Naive thymus-derived CD8-positive, alpha-beta T cell (primary cell): ENCODE measurements at places on chromosomes 2 and 18. TPM values are rescaled to one million over a fixed set of nuclear protein-coding genes. Genes with fewer than 3 reads are reported as not detected.

DNA sequence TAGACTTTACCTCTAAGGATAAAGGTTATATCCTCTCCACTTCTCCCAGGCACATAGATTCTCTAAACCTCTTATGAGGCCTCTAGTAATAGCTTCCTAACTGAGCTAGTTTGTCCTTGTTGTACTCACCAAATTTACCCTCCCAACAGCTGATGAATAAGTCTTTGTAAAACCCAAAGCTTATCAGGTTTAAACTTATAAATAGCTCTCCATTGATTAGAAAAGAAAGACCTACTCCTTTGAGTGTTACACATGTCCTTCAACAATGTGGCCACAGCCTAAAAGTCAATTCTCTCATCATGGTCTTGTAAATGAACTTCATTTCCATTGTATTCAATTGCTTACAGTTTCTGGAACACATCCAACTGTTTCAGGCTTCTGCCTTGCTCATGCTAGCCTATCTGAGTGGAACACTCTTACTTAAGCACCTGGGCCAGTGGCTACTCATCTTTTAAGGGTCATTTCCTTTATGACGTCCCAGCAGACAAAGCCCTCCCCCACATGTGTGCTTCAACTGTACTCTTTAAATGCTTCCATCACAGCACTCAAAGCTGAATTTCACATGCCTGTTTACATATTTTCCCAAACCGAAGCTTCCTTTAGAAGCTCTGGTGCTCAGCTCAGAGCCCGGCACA lies 131.6 kb downstream of the CDH2 start:
- H3K4me1 ChIP-seq = no peaks in the 10 kb centered on the region
- no peak overlapping the region for H3K4me3 ChIP-seq
- no peak for DNase-seq
- no peaks in the 10 kb centered on the region for H3K27me3 ChIP-seq
- no peak overlapping the region for H3K27ac ChIP-seq

DNA sequence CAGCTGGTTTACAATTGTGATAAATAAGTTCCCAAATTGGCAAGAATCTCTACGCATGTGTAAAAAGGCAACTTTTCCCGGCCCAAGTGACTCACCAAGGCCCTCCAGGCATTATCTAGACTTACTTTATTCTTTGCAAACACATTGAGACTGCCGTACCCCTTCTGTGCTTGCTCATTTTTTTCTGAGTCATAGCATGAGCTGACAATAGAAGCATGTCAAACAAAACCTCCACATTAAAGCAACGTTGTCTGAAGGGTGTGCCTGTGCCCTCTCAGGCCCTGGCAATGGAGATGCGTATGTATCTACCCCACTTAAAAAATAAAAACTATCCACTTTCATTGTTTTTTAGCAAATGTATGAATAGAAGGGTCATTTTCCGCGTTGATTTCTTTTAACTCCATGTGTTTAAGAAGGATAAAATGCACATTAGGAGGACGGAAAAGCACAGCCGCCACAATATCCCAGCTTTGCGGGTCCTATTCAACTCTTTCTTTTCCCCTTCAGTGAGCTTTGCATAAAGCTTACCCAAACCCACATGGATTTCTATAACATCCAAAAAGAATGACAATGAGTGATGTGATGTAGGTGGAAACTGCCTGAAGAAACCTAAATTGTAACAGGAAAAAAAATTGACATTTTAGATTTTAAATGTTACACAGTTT lies 298.2 kb downstream of the CDCA7 start:
- DNase-seq = no peak
- H3K4me3 ChIP-seq = no peak overlapping the region
- peaks cover 3% of the 10 kb centered on the region for H3K27me3 ChIP-seq

DNA sequence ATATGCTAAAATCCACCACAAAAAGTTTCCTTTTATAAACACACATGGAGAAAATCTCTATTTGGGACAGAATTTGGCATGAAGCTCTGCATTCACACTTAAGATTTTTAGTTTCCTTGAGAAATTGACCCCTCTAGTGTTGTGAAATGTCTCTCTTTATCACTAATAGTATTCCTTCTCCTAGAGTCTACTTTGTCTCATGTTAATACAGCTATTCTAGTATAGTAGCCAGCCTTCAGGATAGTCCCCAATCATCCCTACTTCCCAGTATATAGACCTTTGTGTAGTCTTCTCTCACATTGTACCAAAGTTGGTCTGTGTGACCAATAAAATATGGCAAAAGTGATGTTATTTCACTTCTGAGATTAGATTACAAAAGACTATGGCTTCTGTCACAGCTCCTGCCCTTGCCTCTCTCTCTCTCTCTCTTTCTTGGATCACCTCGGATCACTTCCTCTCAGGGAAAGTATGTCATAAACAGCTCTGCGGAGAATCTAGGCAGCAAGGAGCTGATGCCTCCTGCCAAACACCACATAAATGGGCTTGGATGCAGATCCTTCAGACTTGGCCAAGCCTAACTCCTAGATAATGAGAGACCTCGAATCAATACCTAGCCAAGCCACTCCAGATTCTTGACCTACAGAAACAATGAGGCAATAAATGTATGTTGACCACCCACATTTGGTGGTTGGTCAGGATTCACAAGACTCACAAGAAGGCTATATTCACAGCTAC lies 59.7 kb upstream of the NABP1 start:
- H3K4me1 ChIP-seq = peaks cover 36% of the 10 kb centered on the region
- DNase-seq = no peak
- H3K4me3 ChIP-seq = peak overlapping the region; percentile 36
- H3K27me3 ChIP-seq = no peaks in the 10 kb centered on the region

DNA sequence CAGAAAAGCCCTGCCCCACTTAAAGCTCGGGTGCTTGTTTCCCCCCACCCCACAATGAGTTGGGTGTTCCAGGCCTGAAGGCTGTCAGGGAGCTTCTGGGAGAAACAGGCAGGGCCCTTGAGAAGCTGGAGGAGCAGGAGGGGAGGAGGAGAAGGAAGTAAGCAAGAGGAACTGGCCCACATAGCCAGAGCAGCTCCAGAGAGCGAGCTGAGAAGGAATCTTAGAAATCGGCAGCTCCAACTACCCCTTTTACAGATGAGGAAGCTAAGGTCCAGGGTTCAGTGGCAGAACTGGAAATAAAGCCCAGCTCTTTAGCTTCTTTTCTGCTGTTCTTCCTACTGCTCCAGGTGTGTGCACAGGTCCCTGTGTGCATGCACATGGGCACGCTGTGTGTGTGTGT lies 12.7 kb upstream of the KCNK3 start:
- H3K27me3 ChIP-seq = peaks cover 20% of the 10 kb centered on the region
- no peaks in the 10 kb centered on the region for H3K4me1 ChIP-seq
- no peak overlapping the region for H3K4me3 ChIP-seq
- no peaks in the 10 kb centered on the region for H3K36me3 ChIP-seq

DNA sequence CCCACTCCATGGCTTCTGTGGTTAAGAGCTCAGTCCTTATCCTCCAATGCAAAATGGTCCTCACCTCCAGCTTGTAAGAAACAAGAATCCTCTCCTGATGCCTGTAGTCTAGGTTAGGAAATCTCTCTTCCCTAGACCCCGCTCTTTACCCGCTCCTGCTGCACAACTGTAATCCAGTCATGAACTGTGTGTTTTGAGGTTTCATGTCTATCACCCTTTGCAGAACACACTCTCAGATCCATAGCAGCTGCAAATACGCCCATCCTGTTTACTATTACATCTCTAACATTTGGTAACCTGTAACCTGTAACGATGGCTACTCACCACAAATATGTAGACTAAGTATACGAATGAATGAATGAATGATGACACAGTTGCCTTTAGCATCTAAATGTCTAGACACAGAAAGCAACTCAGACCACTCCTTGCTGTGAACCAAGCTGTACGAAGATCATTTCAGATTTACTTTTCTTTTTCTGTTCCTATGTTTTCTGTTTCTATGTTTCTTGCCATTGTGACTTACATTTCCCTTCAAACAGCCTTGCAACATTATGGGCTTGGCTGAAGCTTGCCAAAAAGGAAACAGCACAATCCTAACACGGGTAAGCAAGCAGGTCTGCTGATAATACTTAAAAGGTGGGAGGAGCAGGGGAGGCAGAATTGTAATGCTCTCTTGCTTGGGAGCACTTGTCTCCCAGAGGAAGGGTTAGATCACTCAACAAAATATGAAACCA lies 53.7 kb downstream of the EPHA4 start:
- H3K27ac ChIP-seq = no peak overlapping the region
- H3K4me3 ChIP-seq = no peak overlapping the region
- no peaks in the 10 kb centered on the region for H3K27me3 ChIP-seq
- DNase-seq = peak; percentile 19
- H3K36me3 ChIP-seq = no peaks in the 10 kb centered on the region

- no peaks in the 10 kb centered on the region for H3K4me1 ChIP-seq
- H3K27ac ChIP-seq = no peak overlapping the region
- H3K27me3 ChIP-seq = no peaks in the 10 kb centered on the region
- DNase-seq = no peak
- H3K36me3 ChIP-seq = no peaks in the 10 kb centered on the region
- H3K4me3 ChIP-seq = no peak overlapping the region
Measured at GRCh38 chr18:64519201-64519600, 370.3 kb upstream of the LINC00305 start.

GRCh38 chr2:192236136-192236535 lies 41.4 kb upstream of the TMEFF2 start:
- H3K27ac ChIP-seq = no peak overlapping the region
- no peaks in the 10 kb centered on the region for H3K4me1 ChIP-seq
- DNase-seq = no peak

GRCh38 chr2:101106453-101107181 lies 44.6 kb downstream of the TBC1D8 start:
- H3K4me1 ChIP-seq = no peaks in the 10 kb centered on the region
- H3K27me3 ChIP-seq = no peaks in the 10 kb centered on the region
- peaks cover 2% of the 10 kb centered on the region for H3K36me3 ChIP-seq
- DNase-seq = no peak

PRKCE gene
- 20.2 TPM for total RNA-seq

- no peak overlapping the region for H3K4me3 ChIP-seq
- H3K4me1 ChIP-seq = peaks cover 1% of the 10 kb centered on the region
- no peak for DNase-seq
- peaks cover 10% of the 10 kb centered on the region for H3K27me3 ChIP-seq
- H3K36me3 ChIP-seq = no peaks in the 10 kb centered on the region
Measured at GRCh38 chr18:10315522-10315921, 138.9 kb upstream of the APCDD1 start.

KIF3C gene
- 4.9 TPM for total RNA-seq

DNA sequence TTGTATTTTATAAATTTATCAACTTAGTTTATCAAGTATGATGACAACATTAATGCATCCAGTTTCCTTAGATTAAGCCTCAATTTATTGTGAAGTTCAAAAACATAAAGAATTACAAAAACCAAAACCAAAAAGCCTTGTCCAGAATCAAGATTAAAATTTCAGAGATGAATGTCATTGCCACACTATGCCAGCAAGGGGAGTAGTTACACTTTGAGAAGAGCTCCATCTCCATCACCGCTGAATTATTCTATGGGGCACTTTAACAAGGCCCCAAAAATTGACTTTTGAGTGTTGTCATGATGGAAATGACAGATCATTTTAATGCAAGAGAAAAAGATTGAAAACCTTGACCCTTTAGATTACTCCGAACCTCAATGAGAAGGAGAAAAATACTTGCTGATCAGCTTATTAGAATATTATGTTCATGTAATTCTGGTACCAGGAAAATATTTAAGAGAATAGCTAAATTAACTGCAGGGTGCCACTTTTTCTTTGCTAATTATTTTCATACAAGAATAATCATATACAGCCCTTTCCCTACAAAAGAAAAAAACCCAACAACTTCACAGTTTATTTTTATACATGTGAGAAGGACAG lies 152.5 kb upstream of the AQP4 start:
- H3K4me1 ChIP-seq = no peaks in the 10 kb centered on the region
- H3K27ac ChIP-seq = no peak overlapping the region
- DNase-seq = no peak
- peaks cover 3% of the 10 kb centered on the region for H3K27me3 ChIP-seq

GRCh38 chr2:137262594-137262993 lies 497.2 kb downstream of the THSD7B start:
- DNase-seq = no peak
- no peaks in the 10 kb centered on the region for H3K4me1 ChIP-seq
- no peak overlapping the region for H3K27ac ChIP-seq
- H3K36me3 ChIP-seq = no peaks in the 10 kb centered on the region
- no peaks in the 10 kb centered on the region for H3K27me3 ChIP-seq
- H3K4me3 ChIP-seq = no peak overlapping the region

GRCh38 chr2:42503291-42503690 lies 9.5 kb upstream of the KCNG3 start:
- DNase-seq = no peak
- H3K4me3 ChIP-seq = no peak overlapping the region
- no peaks in the 10 kb centered on the region for H3K36me3 ChIP-seq

- no peaks in the 10 kb centered on the region for H3K36me3 ChIP-seq
- no peak for DNase-seq
- H3K27ac ChIP-seq = no peak overlapping the region
- H3K27me3 ChIP-seq = no peaks in the 10 kb centered on the region
Measured at GRCh38 chr2:56801770-56802169, 618.0 kb downstream of the CCDC85A start.

- no peak for DNase-seq
- no peaks in the 10 kb centered on the region for H3K36me3 ChIP-seq
- H3K4me3 ChIP-seq = no peak overlapping the region
- H3K27me3 ChIP-seq = no peaks in the 10 kb centered on the region
Measured at GRCh38 chr2:40654346-40654745, 202.5 kb upstream of the SLC8A1 start.

GRCh38 chr18:67520351-67520921 lies 3.9 kb upstream of the DSEL start:
- H3K4me1 ChIP-seq = peaks cover 15% of the 10 kb centered on the region
- no peak overlapping the region for H3K27ac ChIP-seq
- H3K27me3 ChIP-seq = peaks cover 20% of the 10 kb centered on the region
- DNase-seq = no peak
- no peak overlapping the region for H3K4me3 ChIP-seq

GRCh38 chr2:30500699-30501098 lies 53.7 kb downstream of the LCLAT1 start:
- H3K4me3 ChIP-seq = no peak overlapping the region
- H3K27me3 ChIP-seq = no peaks in the 10 kb centered on the region
- peak overlapping the region; percentile 69 for H3K27ac ChIP-seq
- peaks cover 31% of the 10 kb centered on the region for H3K4me1 ChIP-seq
- H3K36me3 ChIP-seq = peaks cover 33% of the 10 kb centered on the region

GRCh38 chr2:190940454-190940853 lies 59.8 kb downstream of the GLS start:
- peaks cover 21% of the 10 kb centered on the region for H3K4me1 ChIP-seq
- no peak overlapping the region for H3K4me3 ChIP-seq
- H3K27me3 ChIP-seq = no peaks in the 10 kb centered on the region
- peaks cover 2% of the 10 kb centered on the region for H3K36me3 ChIP-seq
- no peak for DNase-seq

SCTR gene
- not detected for total RNA-seq

NT5DC4 gene
- not detected for total RNA-seq

- no peak for DNase-seq
- H3K36me3 ChIP-seq = peaks cover 18% of the 10 kb centered on the region
- H3K4me1 ChIP-seq = peaks cover 47% of the 10 kb centered on the region
- peak overlapping the region; percentile 15 for H3K27ac ChIP-seq
Measured at GRCh38 chr18:21051620-21052019, 60.0 kb downstream of the ROCK1 start.

POTEC gene
- total RNA-seq = not detected

- H3K36me3 ChIP-seq = no peaks in the 10 kb centered on the region
- no peaks in the 10 kb centered on the region for H3K4me1 ChIP-seq
- DNase-seq = no peak
- H3K4me3 ChIP-seq = no peak overlapping the region
- H3K27me3 ChIP-seq = no peaks in the 10 kb centered on the region
Measured at GRCh38 chr2:46653539-46653938, 174.2 kb downstream of the TMEM247 start.
